ENCODE measurements at places on chromosomes 7 and 10. TPM values are rescaled to one million over a fixed set of nuclear protein-coding genes. Genes with fewer than 3 reads are reported as not detected.

Gene CFAP46
- total RNA-seq = 8.3 TPM

Gene DPCD
- 26.4 TPM for total RNA-seq

Gene C10orf95
- 2.7 TPM for total RNA-seq

Gene CPN1
- total RNA-seq = not detected

Gene CCSER2
- 46.4 TPM for total RNA-seq

Gene FAM237B
- not detected for total RNA-seq

Measured in kidney (tissue), 22 donors.